ENCODE measurements at places on chromosomes 3 and 15. TPM values are rescaled to one million over a fixed set of nuclear protein-coding genes. Genes with fewer than 3 reads are reported as not detected.

TMEM45A gene
- not detected for polyA plus RNA-seq

LMCD1 gene
- polyA plus RNA-seq: 20.2 TPM

- DNase-seq: no peak
Observed at GRCh38 chr3:66717806-66718205, 217.0 kb upstream of the LRIG1 start.

GRCh38 chr3:43531835-43532234 is 90.0 kb downstream of the ANO10 start:
- no peak for DNase-seq
